ENCODE measurements at places on chromosomes 5 and 9. TPM values are rescaled to one million over a fixed set of nuclear protein-coding genes. Genes with fewer than 3 reads are reported as not detected.

The LMNB1 gene
- 130 TPM for polyA plus RNA-seq

The ATP6V1G1 gene
- 303 TPM for polyA plus RNA-seq

The PCDHA3 gene
- 0.41 TPM for polyA plus RNA-seq

The LCP2 gene
- 3.7 TPM for polyA plus RNA-seq

The PCDHAC2 gene
- 0.70 TPM for polyA plus RNA-seq

The KIAA0825 gene
- polyA plus RNA-seq: 5.0 TPM

DNA sequence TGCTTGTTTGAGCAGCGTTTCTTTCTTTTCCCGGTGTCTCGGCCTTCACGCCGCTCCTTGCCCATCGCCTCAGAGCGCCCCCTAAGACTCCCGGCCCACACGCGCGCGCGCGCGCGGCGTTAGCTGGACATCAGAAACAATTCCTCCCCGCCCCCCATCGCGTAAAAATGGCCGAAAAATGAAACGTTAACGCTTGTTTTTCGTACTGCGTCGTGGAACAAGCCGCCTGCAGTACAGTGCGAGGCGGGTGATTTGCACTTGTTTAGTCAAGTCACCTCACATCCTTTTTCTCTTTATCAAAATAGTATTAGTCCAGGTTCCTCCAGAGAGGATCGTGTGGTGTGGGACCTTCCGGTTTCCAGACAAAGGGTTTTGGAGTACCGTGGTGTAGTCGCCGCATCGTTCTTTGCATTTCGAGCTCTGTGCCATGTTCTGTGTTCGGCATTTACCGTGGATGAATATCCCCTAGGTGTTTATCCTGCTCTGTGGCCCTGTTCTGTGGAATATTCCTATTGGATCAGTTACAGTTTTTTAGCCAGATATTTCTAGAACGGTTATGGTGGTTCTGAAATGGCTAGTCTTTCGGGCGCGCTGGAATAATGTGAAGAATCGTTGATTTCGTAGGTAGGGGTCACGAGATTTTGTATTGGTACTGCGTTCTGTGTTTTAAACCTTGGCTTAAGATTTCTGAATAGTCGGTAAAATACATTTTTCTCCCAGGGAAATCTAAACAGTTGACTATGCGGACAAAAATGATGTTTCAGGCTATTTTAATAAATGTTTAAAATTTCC is 1.0 kb downstream of the MATR3 start:
- DNase-seq: peak; percentile 83

DNA sequence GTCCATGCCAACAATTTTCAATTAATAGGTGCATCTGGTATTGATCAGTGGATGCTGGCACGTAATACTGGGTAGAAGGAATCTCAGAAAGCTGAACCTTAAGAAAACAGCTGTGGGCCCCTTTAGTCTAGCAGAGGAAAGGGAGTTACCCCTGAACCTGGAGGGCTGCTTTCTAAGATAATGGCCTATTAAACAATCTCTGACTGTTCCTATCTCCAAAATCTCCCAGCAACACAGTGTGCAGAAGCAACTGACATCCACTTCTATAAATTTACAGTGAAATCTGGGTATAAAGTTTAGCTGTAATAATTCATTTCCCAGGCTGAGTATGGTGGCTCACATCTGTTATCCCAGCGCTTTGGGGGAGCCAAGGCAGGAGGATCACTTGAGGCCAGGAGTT is 198.8 kb downstream of the MAPKAP1 start:
- no peak for DNase-seq

DNA sequence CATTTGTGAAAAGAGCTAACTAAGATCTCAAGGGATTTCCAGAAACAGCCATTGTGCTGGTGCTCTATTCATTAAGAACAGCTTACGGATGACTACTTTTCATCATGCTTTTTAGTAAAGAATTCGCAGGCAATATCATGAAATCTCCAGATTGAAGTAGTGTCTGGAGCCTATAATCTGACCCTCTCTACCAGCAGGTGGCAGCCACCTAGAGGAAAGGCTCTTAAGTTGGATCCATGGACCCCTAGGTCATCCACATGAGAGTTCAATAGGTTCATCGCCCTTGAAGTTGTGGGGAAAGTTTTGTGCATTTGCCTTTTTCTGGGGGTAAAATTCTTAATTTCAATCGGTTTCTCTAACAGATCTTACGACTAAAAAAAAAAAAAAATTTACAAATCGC is 82.3 kb downstream of the SLC1A3 start:
- DNase-seq: no peak

DNA sequence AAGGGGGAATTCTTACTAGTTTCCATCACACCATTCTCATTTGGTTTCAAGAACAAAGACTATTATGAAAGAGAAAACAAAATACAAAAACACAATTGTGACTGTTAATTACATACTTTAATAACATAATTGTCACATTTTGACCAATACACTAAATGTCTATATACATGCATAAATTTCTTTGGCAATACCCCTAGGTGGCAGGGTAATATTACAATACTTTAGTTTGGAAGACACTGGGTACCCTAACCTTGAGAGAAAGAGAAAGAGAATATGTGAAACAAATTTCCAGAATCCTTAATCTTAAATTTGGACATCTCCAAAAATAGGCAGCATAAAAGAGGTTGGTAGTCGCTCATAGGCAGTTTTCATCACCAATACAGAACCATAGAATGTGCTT is 619.6 kb upstream of the ADAMTS16 start:
- DNase-seq: no peak

- no peak for DNase-seq
Measured at GRCh38 chr9:93084471-93084881, 11.5 kb upstream of the CARD19 start.

DNA sequence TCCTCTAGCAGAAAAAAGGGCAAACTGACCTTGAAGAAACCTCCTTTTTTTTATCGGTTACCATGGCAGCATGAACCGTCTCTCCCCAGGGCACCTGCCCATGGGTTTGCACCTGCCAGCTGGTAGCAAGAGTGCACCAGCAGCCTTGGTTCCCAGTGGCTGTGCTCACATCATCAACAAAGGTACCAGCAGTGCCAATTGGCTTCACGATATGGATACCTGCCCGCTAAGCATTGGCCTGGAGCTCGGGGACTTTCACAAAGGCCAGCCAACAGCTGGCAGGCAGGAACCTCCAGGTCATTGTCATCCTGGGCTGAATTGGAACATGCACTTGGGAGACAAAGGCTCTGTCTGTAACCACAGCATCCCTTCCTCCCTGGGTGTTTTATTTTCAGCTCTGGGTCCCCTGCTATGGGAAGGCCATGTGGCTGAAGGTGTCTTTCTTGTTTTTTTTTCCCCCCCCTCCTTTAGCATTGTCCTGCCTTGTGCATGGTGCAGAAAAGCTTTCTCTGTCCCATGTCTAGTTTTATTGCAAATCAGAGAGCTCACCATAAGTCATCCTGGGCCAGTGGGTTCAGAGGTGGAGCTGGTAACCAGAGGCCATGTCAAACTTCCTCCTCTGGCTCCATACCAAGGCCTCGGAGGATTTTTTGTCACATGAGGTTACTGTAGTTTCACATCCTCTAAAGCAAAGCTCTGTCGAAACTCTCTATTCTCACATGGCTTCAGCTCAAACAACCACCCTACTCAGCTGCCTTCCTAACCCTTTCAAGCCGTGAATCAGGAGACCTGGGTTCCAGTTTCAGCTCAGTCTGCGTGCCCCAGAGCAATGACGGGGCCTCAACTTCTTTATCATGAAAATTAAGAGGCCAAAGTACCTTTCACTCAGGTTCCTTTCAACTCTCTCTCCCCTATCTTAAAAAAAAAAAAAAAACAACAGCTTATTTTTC is 145.5 kb upstream of the MAP3K1 start:
- no peak for DNase-seq

DNA sequence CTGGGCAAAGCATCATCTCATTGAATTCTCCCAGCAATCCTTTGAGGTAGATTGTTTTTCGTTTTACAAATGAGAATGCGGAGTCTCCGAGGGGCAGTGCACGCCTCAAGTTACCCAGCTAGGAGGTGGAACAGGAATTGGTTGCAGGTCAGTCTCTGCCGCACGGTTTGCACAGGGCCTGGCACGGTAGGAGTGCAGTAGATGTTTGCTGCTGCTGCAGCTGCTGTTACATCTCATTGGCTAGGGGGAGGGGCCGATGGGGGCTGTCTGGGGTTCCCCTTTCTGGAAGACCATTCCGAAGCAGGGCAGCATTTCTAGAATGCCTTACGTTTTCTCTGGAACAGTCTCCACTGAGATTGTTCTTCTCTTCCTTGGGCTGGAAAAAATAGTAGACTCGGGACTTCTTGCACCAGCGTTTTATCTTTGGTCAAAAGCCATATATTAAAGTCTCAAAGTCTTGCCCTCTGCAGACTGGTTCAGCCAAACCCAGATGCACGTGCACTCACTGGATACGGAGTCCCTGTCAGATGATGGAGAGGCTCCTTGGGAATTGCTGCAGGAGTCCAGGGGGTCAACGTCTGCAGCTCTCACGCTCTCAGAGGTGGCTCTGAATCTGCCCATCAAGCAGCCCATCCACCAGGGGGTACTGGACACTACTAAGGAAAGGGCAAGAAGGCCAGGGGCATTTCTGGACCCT is 1.2 kb downstream of the USP20 start:
- DNase-seq: no peak

DNA sequence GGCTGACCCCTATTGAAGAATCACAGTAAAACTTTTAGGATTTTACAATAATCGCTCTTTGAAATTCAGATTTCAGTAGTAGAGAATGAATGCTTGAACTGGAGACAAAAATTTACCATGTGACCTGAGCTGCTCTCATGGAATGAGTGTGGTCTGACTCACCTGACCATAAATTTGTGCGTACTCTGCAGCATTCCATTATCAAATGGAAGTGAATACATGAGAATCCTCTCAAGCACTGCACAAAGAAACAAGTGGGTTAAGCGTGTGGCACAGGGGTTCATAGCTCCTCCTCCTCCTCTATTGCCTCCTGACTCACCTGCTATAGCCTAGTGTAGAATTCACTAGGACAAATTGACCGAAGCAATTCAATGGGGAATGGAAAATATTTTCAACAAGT is 269.8 kb upstream of the CDH9 start:
- DNase-seq: no peak
